ENCODE measurements at places on chromosomes 7 and 10.

- no peak for ATAC-seq
These were observed 146.8 kb downstream of the FZD1 start for GRCh38 chr7:91411060-91411459.

DNA sequence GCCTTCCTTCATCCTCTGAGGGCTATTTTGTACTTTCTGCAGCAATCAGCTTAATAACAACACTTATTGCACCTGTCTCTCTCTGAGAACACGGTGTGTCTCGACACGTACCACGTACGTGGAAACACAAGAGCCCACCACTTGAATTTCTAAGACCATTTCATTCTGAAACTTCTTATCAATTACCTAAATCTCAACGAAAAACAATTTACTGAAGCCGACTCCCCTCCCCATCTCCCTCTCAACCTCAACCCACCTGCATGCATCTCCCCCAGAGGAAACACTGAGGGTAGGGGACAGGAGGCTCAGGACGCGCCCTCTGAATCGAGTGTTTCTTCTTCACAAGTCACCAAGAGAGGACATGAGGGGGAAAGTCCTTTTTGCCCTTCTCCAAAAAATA, 278.6 kb downstream of the USP6NL start:
- ATAC-seq, result no peak

DNA sequence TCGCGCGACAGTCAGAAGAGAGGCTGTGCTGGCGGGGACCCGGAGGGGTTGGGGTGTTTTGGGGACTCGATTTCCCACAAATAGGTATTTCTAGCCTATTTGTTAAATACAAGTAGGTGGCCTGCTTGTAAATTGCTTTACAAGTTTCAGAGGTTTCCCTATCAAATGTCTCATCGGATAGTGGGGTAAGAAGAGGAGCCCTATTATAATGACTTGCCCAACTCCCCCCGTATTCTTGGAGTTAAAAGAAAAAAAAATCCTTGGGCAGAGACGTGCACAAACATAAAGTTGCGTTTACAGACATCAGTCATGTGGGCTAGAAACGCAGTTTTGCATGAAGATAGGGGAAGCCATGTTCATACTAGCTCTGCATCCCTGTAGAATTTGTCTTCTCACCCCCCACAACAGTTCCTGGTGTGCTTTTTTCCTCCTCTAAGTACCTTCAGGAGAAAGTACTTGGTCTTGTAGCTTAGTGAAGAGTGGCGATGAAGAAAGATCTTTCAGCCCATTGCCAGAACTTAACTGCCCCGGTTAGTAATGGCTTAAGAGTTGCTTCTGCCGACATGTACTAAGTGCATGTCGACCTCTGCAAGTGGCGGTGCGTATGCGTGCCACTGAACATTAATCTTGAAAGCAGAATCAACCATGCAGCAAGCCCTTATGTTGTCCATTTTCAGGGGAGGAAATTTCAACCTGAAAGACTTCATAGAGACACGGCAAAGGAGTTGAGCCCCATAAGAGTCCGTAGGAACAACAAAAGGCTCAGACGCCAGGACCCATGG, 832 bp upstream of the TIAL1 start:
- no peak for ATAC-seq

DNA sequence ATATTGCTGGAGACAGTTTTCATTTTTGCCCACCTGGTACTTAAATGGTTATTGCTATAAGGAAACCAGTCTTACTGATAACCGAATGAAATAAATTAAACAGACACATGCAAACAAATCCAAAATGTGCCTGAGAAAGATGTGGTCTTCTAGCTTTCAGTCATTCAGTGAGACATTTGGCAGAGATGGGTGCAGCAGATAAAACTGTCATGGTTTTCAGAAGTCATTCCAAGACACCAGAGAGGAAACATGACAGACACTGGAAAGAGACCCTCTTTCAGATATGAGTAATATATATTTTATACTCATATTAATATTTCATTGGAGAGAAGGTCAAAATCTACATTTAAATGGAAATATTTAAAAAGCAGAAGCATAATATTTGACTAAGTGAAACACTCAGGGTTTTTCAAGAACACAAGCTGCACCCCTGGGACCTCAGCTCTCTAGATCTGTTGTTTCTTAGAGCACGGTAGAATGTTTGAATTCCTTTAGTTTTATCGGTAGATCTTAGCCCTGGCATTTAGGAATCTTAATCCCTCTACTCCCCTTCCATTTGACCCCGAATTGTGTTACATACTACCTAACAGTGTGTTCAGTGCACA, 246.1 kb downstream of the AUTS2 start:
- no peak for ATAC-seq

- ATAC-seq, result peak; percentile 42
These were observed 9.8 kb upstream of the GRB10 start for GRCh38 chr7:50792342-50793119.

- ATAC-seq, result no peak
These were observed 331.7 kb downstream of the KCNMA1 start for GRCh38 chr10:77305650-77306632.

DNA sequence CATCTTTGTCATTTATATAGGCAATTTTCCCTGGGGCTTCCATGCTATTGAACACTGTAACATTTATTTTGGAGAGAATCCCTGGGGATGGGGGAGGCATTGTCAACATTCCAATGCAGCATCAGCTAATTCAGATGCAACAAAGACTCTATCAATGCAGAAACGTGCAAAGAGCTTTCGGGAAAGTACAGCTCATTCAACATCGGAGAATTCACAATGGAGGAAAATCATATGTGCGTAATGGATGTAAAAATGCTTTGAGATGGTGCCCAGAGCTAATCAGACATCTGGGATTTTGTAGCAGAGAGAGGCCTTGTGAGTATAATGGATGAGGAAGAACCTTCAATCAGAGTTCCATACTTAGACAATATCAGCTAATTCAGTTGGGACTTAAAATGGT, 28.3 kb upstream of the FIS1 start:
- no peak for ATAC-seq

GRCh38 chr7:55491346-55491745, 81.0 kb downstream of the VOPP1 start:
- ATAC-seq, result no peak

- no peak for ATAC-seq
These were observed 54.3 kb downstream of the ZNF438 start for GRCh38 chr10:30977385-30977784.

- ATAC-seq, result no peak
These were observed 2.6 kb downstream of the CRHR2 start for GRCh38 chr7:30679664-30680063.

DNA sequence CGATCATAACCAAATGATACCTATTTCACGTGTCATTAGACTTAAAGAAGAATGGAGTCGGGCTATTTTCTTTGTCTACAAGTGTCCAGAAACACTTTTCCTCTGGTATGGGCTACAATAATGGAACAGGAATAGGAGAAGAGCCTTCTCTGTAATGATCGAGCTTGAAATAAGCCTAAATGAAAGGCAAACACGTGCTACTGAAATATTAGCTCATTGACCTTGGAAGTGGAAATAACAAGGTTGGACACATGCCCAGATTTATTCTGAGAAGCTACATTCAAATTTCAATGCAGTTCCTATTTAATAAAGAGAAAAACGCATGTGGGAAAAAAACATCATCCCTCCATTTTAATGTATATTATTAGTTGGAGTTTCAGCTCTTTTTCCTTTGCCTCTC, 254.7 kb upstream of the PTER start:
- ATAC-seq, result no peak

DNA sequence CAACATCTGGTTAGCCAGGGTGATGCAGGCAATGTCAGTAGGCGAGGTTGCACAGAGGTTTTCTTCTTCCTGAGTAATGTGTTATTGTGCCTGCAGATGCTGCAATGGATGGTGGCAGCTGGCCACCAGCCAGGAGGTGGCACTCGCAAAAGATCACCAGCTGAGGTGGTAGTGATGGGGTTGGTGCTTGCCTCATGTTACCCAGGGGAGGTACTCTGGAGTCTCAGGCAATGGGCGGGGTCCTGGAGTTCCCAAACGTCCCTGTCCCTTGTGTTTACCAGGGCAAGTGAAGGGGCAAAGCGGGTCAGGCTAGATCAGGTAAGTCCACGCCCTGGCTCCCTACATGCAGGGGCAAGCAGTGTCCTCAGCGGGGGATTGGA, 21.1 kb downstream of the CLRN3 start:
- no peak for ATAC-seq

DNA sequence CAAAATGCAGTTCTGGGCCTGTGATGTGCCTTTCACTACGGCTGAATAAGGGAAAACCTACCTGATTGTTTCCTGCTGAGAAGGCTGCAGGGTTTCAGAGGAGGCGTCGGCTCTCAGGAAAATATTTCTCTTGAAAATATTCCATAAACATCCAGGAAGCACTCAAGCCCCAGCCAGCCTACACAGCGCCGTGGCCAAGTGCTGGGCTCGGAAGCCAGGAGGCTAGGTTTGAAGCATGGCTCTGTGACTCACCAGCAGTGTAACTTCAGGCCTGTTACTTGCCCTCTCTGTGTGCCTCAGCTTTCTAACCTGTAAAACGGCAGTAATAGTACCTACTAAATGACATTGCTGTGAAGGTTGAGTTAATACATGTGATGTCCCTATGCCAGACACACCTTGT, 399.1 kb downstream of the GATA3 start:
- no peak for ATAC-seq

GRCh38 chr10:100510533-100511308, 8.9 kb downstream of the SEC31B start:
- ATAC-seq, result no peak

DNA sequence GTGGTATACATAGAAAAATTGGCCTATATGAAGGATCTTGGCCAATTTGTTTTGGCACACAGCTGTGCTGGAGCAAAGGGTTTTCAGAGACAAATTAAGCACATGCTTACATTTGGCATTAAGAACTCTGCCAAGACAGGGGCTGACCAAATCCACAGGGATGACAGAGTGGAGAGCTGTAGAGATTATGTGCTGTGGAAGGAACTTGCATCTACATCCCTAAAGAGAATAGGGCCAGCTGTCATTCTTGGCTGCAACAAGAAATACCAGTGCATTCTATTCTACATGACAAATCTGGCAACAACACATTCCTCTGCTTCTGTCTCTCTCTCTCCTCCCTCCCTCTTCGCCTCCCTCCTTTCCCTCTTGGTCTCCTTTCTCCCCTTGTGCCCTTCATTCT, 75.6 kb downstream of the POM121L12 start:
- ATAC-seq, result no peak

DNA sequence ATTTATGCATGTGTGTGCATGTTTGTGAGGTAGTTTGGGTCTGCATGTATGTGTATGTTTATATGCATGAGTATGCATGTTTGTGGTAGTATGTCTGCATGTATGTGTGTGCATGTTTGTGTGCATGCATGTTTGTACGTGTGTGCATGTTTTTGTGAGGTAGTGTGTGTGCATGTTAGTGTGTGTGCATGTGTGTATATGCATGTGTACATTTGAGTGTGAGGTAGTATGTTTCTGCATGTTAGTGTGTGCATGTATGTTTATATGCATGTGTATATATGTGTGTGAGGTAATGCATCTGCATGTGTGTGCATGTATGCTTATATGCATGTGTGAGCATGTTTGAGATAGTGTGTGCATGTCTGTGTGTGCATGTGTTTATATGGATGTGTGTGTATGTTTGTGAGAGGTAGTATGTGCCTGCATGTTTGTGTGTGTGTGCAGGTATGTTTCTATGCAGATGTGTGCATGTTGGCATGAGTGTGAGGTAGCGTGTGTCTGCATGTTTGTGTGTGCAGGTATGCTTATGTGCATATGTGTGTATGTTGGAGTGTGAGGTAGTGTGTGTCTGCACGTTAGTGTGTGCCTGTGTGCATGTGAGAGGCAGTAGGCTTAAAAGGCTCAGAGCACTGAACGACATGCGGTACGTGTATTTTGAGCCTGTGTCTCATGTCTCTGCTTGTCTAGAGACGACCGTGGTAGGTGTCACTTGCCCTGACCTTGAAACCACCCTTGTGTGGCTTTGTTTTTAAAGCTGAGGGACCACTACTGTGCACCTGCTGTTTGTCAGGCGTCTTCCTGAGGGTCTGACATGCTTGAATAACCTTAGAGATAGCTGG, 43.7 kb downstream of the PFKP start:
- no peak for ATAC-seq

GRCh38 chr10:37758074-37758473, 99.3 kb downstream of the ZNF248 start:
- ATAC-seq, result no peak

All from gastroesophageal sphincter (tissue), 4 donors.